ENCODE measurements at places on chromosomes 3 and 15.

DNA sequence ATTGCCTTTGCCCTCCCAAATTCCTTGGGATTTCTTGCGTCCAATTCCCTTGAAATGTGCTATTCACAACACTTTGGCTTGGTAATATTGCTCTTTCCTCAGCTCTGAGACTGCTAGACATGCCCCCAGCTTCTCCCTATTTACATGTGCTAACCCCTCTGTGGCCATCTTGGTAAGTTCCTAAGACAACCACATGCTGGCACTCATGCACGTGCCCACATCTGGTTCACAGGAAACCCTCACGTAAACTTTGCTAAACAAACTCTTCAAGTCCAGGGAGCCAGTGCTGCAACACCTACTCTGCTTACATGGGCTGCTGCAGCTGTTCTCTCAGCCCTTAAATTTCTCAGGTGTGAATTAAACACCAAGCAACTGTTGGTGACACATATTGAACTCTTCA is 121.8 kb downstream of the ADAMTSL3 start:
- no peaks in the 10 kb centered on the region for H3K27me3 ChIP-seq
- H3K27ac ChIP-seq: no peak overlapping the region
- no peaks in the 10 kb centered on the region for H3K4me1 ChIP-seq
- H3K4me3 ChIP-seq: no peak overlapping the region
- no peak for DNase-seq
- no peaks in the 10 kb centered on the region for H3K36me3 ChIP-seq

- DNase-seq: no peak
- H3K4me3 ChIP-seq: no peak overlapping the region
- H3K27me3 ChIP-seq: peaks cover 11% of the 10 kb centered on the region
- H3K36me3 ChIP-seq: no peaks in the 10 kb centered on the region
- no peak overlapping the region for H3K27ac ChIP-seq
- H3K4me1 ChIP-seq: no peaks in the 10 kb centered on the region
These were observed 50.4 kb downstream of the ATP2B2 start for GRCh38 chr3:10454907-10455544.

DNA sequence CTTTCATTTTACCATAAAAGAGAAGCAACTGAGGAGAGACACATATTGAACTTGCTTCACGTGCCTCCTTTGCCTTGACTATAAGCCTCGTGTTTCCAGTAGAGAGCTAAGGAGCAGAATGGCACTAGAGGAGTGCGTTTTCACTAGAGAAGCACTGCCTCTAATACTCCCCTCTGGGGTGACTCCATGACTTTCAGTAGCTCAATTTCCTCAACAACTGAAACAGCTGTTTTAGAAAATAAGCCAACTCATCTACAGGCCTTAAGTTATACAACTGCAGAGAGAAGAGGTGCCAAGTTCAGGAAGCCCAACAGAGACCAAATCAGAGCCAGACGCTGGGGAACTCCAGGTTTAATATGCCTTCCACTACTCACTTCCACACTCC is 1.9 kb downstream of the UBP1 start:
- H3K27me3 ChIP-seq: no peaks in the 10 kb centered on the region
- peak overlapping the region; percentile 91 for H3K4me3 ChIP-seq
- no peak for DNase-seq
- H3K27ac ChIP-seq: peak overlapping the region; percentile 98

GRCh38 chr3:72720566-72720965 is 127.7 kb downstream of the SHQ1 start:
- no peak overlapping the region for H3K27ac ChIP-seq
- no peaks in the 10 kb centered on the region for H3K27me3 ChIP-seq
- no peaks in the 10 kb centered on the region for H3K4me1 ChIP-seq
- no peaks in the 10 kb centered on the region for H3K36me3 ChIP-seq

DNA sequence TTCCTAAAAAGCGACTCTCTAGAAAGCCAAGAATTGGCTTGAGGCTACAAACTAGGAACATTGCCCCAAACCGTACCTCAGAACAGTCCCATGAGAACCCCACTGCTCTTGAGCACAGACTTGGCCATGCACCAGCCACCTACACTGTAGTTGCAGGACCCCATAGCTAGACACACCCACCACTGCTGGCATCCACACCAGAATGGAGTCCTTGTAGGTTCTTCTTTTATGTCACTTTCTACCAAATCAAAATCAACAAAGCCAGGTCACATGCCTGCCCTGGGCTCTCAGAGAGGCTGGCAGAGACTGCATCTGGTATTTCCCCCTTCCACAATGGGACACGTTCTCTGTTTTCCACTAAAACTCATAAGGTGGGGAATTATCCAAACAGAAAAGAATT is 290.5 kb downstream of the SHOX2 start:
- H3K4me3 ChIP-seq: no peak overlapping the region
- H3K27ac ChIP-seq: no peak overlapping the region
- DNase-seq: no peak
- H3K27me3 ChIP-seq: no peaks in the 10 kb centered on the region

DNA sequence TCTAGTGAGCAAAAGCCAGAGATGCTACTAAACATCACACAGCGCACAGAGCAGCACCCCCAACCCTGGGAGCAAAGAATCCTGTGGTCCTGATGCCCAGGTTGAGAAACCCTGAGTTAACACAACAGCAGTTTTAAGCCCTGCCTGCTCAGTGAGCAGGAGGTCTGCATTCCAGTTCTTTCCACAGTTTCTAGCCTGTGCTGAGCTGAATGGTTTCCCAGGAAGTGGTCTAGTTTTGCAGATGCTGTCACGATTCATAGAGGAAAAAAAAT is 171.1 kb upstream of the PROK2 start:
- DNase-seq: no peak
- no peak overlapping the region for H3K27ac ChIP-seq
- H3K4me1 ChIP-seq: peaks cover 10% of the 10 kb centered on the region
- no peak overlapping the region for H3K4me3 ChIP-seq
- no peaks in the 10 kb centered on the region for H3K36me3 ChIP-seq

GRCh38 chr3:170420307-170420821 is 1.7 kb downstream of the CLDN11 start:
- peaks cover 33% of the 10 kb centered on the region for H3K27me3 ChIP-seq
- peak overlapping the region; percentile 57 for H3K4me3 ChIP-seq
- no peaks in the 10 kb centered on the region for H3K36me3 ChIP-seq
- peaks cover 39% of the 10 kb centered on the region for H3K4me1 ChIP-seq
- no peak for DNase-seq
- H3K27ac ChIP-seq: peak overlapping the region; percentile 78
